SK-N-DZ (cell line): ENCODE measurements at places on chromosomes 6 and 20.
A peak's percentile ranks its signal among the peaks of the same experiment; 100 is the strongest.

GRCh38 chr6:37550191-37550831 is 50.6 kb upstream of the CCDC167 start:
- no peak for DNase-seq

DNA sequence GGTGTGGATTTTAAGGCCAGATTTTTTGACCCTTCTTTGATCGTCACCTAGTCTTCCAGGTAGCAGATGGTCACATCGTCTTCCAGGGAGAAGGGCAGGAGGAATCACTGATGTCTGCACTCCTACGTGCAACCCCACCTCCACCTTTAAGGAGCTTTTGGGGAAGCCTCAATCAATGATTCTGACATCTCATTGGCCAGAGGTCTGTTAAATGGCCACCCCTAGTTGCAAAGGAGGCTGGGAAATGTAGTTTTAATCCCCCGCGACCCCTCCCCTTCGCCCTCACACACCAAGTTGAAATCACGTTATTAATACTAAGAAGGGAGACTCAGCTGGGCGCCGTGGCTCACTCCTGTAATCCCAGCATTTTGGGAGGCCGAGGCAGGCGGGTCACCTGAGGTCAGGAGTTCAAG is 151.4 kb downstream of the BCAS1 start:
- DNase-seq = peak; percentile 54

GRCh38 chr6:107617341-107617932 is 127.5 kb downstream of the SOBP start:
- no peak for DNase-seq

DNA sequence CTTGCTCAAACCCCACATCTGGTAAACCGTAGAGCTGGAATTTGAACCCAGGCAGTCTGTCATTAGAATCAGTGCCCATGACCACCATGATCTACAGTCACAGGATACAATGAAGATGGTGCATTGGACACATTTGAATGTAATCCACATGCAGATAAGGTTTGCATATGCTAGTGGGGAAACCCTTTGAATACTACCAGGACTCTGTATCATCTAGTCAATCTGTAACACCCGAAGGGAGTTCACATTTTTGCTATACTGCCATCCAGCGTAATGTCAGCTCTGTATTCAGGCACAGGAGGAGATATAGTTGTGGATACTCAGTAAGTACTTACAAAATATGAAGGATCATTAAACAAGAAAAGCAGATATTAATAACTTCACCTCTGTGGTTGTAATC is 40.5 kb upstream of the MYLIP start:
- no peak for DNase-seq

- no peak for DNase-seq
Measured at GRCh38 chr20:17710379-17711266, 10.9 kb downstream of the BANF2 start.

DNA sequence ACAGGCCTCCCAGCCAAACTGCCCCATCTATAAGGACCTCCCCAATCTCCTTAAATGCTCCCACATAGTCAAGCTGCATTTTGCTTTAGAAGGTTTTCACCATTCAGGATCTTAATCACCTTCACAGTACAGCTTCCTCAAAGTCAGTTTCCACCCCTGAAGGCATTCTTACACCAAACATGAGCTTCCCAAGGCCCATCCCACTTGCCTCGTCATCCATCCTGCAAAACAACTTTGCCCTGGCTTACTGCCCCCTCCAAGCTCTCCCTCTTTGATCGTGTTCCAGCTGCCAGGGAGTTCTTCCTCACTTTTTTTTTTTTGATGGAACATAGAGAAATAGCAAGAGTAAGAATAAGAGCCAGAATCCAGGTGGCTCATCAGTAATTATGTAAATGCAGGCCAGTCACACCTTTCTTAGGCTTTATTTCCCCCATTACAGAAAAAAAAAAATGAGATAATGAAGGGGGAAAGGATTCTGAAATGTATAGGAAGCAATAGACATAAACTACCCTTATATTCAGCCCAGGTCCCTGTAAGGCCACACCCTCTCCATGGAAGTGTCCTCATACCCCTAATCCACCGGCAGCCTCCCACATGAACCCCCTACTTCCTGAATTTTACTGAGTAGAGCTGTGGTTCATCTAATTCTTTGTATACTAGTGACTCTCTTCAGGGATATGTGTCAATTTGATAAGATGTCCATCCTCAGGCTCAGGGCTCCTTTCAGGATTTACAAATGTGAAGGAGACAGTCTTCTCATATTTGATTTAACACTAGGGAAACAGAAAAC is 12.7 kb downstream of the TRIM27 start:
- no peak for DNase-seq

- DNase-seq = no peak
Measured at GRCh38 chr20:61754976-61755778, 310.5 kb downstream of the TAF4 start.

DNA sequence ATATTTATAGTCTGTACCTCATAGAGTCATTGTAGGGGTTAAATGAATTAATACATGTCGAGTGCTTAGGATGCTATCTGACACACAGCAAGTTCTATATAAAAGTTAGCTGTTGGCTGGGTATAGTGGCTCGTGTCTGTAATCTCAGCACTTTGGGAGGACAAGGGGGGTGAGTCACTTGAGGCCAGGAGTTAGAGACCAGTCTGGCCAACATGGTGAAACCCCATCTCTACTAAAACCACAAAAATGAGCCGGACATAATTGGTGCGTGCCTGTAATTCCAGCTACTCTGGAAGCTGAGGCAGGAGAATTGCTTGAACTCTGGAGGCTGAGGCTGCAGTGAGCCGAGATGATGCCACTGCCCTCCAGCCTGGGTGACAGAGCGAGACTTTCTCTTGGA is 222.9 kb downstream of the UBE3D start:
- DNase-seq = no peak

DNA sequence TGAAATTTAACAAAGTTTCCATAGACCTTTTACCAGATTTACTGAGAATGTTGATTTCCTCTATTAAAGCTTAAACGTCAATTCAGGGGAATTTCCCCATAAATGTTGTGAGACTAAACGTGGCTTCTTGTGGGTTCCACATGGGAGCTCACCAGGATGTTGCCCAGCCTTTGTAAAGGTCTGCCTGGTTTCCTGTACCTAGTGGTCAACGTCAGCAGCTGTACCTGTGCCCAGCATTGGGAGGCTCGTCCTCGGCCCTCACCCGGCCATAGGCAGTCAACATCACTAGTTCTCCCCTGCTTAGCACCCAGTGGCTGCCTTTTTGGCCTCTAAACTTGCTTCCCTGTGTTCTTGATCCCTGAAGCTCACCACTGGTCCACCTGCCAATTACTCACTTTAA is 22.1 kb upstream of the CD83 start:
- no peak for DNase-seq

- DNase-seq = no peak
Measured at GRCh38 chr6:149108038-149108748, 209.3 kb upstream of the TAB2 start.

GRCh38 chr6:134640229-134640628 is 309.7 kb downstream of the ALDH8A1 start:
- DNase-seq = no peak

GRCh38 chr6:163842467-163842866 is 427.9 kb downstream of the QKI start:
- no peak for DNase-seq

DNA sequence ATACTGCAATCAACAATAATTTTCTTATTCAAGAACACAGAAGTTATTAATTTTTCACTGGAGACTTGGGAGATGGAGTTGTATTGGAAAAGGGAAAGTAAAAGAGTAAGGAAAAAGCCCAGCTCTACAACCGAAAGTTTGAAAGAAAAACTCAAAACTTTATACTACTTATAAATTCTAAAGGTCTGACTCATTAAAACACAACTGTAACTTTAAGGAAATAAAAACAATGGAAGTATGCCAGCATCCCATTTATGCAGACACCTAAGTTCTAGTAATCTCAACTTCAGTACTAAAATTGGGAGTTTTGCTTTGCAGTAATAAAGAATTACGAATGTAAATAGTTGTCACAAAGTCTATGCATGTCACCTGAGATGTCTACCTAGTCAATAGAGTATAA is 80.6 kb downstream of the IRAK1BP1 start:
- no peak for DNase-seq

GRCh38 chr6:150145830-150146229 is 3.0 kb downstream of the PPP1R14C start:
- DNase-seq = no peak

- DNase-seq = peak; percentile 27
Measured at GRCh38 chr6:156585859-156586258, 191.3 kb upstream of the ARID1B start.
